ENCODE measurements at places on chromosomes 7 and 10. TPM values are rescaled to one million over a fixed set of nuclear protein-coding genes. Genes with fewer than 3 reads are reported as not detected.

- no peak for DNase-seq
These were observed 226.3 kb downstream of the GLI3 start for GRCh38 chr7:42010751-42011150.

- DNase-seq, result no peak
These were observed 21.1 kb downstream of the FAM53B start for GRCh38 chr10:124722798-124723783.

GRCh38 chr7:1741751-1742554 lies 71.9 kb downstream of the ELFN1 start:
- DNase-seq, result no peak

DNA sequence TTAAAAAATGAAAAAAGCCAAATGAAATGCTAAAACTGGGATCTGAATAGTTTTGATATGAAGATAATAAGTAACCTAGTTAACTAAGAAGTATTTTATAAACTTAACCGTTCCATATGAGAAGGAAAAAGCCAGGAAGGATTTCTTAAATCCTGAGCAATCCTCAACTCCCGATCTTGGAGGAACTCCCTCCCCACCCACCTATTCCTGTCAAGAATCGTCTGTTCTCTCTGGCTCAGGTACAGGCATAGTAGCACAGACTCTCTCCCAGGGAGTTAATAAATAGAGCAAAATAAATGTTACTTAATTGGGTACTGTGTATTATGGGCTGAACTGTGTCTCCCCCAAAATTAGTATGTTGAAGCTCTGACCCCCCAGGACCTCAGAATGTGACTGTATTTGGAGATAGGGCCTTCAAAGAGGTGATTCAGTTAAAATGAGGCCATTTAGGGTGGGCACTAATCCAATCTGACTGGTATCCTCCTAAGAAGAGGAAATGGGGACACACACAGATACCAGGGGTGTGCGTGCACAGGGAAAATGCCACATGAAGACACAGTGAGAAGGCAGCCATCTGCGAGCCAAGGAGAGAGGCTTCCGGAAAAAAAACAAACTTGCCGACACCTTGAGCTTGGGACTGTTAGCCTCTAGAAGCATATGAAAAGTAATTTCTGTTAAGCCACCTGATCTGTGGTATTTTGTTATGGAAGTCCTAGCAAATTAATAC lies 28.7 kb downstream of the PUS7 start:
- DNase-seq, result no peak

- DNase-seq, result no peak
These were observed 88.2 kb downstream of the ELFN1 start for GRCh38 chr7:1758028-1758858.

DNA sequence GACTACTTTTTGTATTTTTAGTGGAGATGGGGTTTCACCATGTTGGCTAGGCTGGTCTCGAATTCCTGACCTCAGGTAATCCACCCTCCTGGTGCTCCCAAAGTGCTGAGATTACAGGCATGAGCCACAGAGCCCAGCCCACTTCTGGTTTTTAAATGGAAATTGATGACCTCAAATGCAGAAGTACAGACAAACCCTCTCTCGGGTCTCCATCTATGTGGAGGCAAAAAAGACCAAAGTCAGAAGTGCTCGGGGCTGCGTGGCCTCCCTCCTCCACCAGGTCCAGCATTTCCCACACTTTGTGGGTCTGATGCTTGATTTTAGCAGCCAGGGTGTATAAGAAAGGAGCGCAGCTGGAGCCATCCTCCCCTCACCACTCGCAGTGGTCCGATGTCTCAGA lies 187.3 kb upstream of the AUTS2 start:
- DNase-seq, result no peak

TACC2 gene
- polyA plus RNA-seq, result 35.4 TPM

GBX1 gene
- polyA plus RNA-seq, result 0.18 TPM

FGFR2 gene
- 102 TPM for polyA plus RNA-seq
